SJSA1 (cell line): ENCODE measurements at places on chromosomes 16 and 17.

DNA sequence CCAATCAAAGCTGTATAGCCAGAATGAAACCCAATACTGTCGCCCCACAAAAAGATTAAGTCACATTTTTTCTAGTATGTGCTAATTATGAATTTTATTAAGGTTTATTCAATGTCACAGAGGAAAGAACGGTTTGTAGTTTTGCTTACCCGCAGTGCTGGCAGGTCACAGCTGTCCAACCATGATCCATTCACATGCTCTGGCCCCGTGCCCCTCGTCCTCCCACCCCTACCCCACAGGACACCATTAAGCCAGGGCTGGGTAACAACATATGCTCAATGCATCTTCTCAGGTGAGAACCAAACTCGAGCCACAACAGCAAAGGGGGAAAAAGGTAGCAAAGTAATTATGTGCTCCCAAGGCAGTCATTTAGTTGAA, 589 bp upstream of the FBF1 start:
- no peak for DNase-seq

DNA sequence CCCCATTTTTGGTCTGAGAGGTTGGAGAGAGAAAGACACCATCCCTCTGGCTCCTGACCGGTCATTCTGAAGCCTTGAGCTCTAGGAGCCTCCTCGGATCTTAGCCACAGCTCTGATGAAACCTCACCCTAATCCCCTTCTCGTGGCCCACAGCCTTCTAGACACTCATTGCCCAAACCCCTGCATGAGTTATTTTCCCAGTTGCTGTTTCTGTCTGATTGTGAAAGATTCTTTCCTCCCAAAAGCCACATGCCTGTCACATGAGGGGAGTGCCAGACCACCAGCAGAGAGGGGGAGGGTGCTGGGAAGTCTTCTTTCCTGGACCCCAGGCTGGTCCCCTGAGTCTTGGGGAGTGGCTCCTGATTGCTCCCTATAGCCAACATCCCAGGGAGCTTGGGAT, 17.6 kb upstream of the ABR start:
- no peak for DNase-seq

- DNase-seq, result no peak
These were observed at the start of gene C16orf82 for GRCh38 chr16:27066668-27067537. Gene C16orf82, plus strand, starts transcription at chr16:27066927.

GRCh38 chr16:86073763-86074493, 175.0 kb downstream of the IRF8 start:
- DNase-seq, result no peak
